ENCODE measurements at places on chromosomes 6 and 20.
A peak's percentile ranks its signal among the peaks of the same experiment; 100 is the strongest.

DNA sequence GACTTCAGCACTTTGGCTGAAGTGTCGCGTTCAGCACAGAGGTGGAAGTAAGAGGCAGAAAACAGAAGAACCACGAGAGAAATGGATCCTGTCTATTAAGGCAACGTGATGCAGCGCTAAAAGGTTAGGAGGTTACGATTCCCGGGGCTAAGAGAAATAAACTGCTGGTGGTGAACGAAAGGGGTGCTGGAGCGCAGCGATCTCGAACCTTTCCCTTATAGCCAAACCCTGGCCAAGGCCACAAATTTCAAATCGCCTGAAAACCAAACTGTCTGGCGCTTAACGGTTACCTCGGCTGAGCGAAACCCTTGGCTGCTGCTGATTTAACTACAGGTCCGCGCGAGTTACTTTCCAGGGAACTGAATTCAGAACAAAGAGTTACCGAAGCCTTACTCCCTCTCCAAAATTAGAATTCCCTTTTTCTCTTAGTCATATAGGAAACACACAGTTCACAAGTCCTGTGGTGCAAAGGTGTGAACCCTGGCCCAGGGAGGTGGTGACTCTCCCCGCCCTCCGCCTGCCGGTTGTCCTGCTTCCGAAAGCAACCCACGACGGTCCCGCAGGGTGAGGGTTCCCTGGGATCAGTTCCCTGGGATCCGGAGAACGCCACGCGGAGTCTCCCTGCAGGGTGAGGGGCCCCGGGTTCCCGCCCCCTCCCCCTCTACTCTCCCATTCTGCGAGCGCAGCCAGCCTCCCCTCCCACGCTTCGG is 1.3 kb upstream of the SLC35D3 start:
- no peak for DNase-seq

GRCh38 chr6:123771126-123771525 is 32.5 kb upstream of the NKAIN2 start:
- no peak for DNase-seq

GRCh38 chr6:81683912-81684311 is 68.6 kb downstream of the TENT5A start:
- no peak for DNase-seq

DNA sequence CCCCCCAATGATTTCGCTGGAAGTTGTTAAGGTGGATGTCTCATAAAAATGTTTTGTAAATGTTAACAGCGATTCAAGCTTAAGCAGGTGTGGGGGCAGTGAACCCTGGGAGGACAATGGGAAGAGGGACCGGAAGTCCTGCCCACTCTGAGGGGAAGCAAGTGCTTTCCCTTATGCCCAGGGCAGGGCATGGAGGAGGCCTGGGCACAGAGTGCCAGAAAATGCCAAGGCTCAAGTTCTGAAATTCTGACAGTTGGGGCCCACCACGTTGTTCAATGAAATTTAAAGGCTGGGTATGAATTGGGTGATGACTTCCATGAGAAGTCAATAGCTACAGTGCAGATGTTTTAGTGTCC is 132.7 kb upstream of the SALL4 start:
- no peak for DNase-seq

DNA sequence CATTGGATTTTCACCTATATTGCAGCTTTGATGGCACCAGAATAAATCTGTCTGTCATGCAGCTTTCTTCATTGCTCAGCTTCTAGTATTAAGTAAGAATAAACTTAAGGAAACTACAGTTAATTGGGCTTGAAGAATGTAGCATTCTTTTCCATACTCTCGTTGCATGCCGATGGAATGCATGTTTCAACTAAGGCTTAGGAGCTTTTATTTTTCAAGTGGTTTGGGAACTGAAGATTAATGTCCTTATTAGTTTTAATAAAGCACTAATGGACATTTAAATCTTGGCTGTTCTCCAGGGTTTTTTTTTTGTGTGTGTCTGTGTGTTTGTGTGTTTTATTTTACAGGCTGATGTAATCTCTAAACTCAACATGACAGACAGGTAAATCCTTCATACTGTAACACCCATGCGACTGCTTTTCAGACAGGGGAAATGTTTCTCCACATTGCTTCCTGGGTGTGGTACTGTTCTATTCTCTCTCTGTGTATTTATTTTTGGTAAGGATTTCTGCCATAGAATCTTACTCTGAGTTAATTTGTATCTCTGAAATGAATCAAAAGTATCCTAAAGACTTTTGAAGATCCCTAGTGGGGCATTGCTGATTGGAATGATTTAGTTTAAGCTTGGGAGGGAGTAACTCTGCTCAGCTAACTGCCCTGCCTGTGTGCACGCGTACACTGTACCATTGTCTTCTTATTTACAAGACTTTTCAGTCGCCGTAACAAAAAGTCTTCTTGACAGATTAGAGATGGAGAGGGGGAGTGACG is 38.0 kb downstream of the SLC9A8 start:
- DNase-seq: no peak

- DNase-seq: no peak
Measured at GRCh38 chr6:137660296-137660731, 166.1 kb upstream of the OLIG3 start.

- DNase-seq: no peak
Measured at GRCh38 chr6:7139835-7140470, 32.2 kb downstream of the RREB1 start.

DNA sequence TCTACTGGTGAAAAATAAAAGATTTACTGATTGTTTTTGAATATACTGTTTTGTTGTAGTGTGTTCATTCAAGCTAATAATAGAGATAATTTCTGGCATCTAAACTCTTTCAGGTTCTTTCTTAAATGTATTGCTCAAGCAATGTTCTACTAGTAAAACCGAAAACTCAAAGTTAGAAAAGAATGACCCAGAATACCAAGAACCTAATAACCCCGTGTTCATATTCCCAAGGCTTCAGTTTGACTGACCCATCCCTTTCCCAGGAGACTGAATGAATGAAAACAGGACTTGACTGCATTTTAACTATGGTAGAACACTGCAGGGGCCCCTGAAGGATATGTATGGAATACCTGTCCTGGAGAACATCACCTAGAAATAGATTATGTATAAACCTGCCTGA is 375.3 kb downstream of the MAFB start:
- no peak for DNase-seq

DNA sequence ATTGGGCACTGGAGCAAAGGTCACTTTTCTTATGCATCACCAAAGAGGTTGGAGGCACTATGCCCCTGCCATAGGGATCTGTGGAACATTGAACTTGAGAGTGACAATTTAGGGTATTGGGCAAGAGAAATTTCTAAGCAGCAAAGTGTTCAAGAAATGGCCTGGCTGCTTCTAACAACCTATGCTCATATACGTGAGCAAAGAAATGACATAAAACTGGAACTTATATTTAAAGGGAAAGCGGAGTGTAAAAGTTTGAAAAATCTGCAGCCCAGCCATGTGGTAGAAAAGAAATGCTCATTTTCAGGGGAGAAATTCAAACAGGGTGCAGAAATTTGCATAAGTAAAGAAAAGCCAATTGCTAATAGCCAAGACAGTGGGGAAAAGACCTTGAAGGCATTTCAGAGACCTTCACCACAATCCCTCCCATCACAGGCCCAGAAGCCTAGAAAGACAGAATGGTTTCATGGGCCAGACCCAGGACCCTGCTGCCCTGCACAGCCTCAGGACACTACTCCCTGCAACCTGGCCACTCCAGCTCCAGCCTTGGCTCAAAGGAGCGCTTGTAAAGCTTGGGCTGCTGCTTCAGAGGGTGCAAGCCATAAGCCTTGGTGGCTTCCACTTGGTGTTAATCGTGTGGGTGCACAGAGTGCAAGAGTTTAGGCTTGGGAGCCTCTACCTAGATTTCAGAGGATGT is 24.4 kb downstream of the NCR2 start:
- DNase-seq: no peak

- no peak for DNase-seq
Measured at GRCh38 chr6:13166269-13166668, 162.1 kb downstream of the TBC1D7 start.

- DNase-seq: no peak
Measured at GRCh38 chr20:8260837-8261251, 128.8 kb downstream of the PLCB1 start.

GRCh38 chr6:148866657-148867268 is 119.9 kb downstream of the UST start:
- no peak for DNase-seq

GRCh38 chr6:7878401-7878964 is 32.1 kb downstream of the TXNDC5 start:
- DNase-seq: no peak

GRCh38 chr6:154169193-154169847 is 130.3 kb downstream of the OPRM1 start:
- DNase-seq: no peak

DNA sequence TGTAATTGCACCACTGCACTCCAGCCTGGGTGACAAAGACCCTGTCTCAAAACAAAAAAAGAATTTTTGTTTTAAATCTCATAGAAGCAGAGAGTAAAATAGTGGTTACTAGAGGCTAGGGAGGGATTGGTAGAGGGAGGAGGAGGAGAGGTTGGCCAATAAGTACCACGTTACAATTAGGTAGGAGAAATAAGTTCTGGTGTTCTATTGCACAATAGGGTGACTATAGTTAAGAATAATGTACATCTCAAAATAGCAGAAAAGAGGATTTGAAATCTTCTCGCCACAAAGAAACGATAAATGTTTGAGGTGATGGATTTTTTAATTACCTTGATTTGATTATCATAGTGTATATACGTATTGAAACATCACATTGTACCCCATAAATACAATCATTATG is 27.1 kb upstream of the TOP1 start:
- no peak for DNase-seq

- DNase-seq: peak; percentile 47
Measured at GRCh38 chr20:64161356-64162238, 2.7 kb upstream of the MYT1 start.

Measured in activated CD4-positive, alpha-beta T cell treated with anti-CD3 and anti-CD28 coated beads, Interleukin-2, amount 10 ng/mL, durations not matched to agents 7 days and 5 days (primary cell).